ENCODE measurements at places on chromosomes 5 and 9.

- DNase-seq: no peak
Observed at GRCh38 chr5:176597417-176598389, 12.3 kb downstream of the GPRIN1 start.

GRCh38 chr5:133863857-133864585 is 104.4 kb downstream of the C5orf15 start:
- no peak for DNase-seq

- no peak for DNase-seq
Observed at GRCh38 chr9:122261469-122261881, 3.2 kb downstream of the RBM18 start.

DNA sequence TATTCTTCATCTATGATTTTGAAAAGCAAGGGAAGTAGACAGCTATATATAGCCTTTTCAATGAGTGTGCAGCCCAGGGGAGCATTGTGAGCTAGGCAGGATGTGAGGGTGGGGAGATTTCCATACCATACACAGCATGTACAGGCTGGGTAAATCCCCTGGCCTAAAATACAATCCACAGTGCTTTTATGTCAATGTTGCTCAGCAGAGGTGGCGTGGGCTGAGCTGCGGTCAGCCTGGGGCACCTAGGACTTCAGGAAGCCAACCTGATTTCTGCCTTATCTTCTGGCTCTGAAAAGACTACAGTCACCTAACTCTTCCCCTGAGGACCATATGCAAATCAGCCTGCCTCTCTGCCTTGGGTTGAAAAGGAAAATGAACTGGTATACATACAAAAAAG is 6.3 kb upstream of the GARIN3 start:
- no peak for DNase-seq

GRCh38 chr9:16043756-16044578 is 491.1 kb downstream of the CCDC171 start:
- DNase-seq: no peak

DNA sequence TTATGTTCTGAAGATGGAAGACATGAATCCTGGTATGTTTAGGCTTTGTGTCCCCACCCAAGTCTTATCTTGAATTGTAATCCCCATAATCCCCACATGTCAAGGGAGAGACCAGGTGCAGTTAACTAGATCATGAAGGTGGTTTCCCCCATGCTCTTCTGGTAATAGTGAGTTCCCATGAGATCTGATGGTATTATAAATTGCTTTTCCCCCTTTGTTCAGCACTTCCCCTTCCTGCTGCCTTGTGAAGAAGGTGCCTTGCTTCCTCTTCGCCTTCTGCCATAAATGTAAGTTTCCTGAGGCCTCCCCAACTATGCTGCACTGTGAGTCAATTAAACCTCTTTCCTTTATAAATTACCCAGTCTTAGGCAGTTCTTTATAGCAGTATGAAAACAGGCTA is 229.0 kb downstream of the ARL15 start:
- no peak for DNase-seq

- DNase-seq: no peak
Observed at GRCh38 chr5:173069671-173070070, 13.5 kb downstream of the CREBRF start.
